SHP77 treated with DMSO at 0.1 percent for 48 hours (cell line): ENCODE measurements at places on chromosomes 1 and 21.
A peak's percentile ranks its signal among the peaks of the same experiment; 100 is the strongest.

GRCh38 chr1:37032660-37033354, 1.5 kb downstream of the GRIK3 start:
- DNase-seq, result no peak

DNA sequence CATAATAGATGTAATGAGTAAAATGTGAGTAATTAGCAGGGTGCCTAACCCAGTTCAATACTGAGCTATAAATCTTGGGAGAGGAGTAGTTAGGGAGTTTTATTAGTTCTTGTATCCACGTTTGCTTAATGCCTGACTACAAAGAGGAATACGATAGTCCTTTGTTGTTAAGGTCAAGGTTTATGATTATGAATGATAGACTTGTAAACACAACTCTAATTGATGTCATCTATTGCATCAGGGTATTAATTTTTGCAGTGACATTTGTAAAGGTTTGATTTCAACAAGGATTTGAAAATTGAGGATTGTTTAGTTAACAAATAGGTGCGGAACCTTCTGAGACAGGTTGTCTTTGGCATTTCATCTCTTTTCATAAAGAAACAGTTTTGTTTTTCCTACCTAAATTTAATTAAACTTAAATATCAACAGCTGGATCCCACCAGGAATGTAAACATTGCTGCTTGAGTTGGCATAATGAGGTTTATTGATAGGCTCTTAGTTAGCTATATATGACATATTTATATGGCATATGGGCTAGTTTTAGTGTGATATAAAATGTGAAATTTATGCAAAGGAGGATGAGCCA, 9.7 kb downstream of the SOAT1 start:
- DNase-seq, result peak; percentile 45

- no peak for DNase-seq
These were observed 77.5 kb upstream of the CSF3R start for GRCh38 chr1:36560177-36560576.

DNA sequence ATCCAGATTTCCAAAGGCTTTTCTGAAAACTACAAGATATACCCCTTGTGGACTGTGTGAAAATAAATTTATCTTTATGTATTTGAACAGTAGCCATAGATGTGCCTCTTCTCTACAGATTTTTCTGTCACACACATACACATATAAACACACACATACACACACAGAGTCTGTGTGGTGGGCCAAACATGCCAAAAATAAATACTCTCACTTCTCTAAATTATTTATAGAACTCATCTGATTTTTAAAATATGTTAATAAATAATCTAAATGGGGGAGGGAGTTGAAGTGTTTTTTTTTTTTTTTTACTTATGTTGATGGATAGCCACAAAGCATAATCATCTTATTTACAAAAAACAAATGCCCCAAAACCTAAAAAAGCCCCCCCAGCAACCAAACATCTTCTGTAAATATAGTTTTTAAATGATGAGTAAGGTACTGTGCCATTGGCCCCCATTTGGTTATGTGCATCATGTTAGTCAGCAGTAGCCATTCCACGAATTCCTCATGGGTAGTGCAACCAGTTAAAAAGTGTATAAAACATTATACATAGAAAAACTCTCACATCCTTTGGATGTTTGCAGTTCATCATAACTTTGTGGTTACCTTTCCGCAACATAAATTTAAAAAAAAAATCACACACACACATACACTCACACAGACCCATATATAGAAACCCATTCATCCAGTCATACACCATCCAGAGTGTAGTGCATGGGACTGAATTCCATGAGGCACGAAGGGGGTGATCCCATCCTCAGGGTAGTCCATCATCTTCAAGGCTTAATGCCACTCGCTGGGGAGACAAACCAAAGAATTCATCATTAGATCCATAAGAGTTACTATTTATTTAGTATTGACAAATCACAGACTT, 8.2 kb upstream of the MAGOH start:
- no peak for DNase-seq

- DNase-seq, result peak; percentile 16
These were observed 31.2 kb downstream of the CDCP2 start for GRCh38 chr1:54121482-54122134.

DNA sequence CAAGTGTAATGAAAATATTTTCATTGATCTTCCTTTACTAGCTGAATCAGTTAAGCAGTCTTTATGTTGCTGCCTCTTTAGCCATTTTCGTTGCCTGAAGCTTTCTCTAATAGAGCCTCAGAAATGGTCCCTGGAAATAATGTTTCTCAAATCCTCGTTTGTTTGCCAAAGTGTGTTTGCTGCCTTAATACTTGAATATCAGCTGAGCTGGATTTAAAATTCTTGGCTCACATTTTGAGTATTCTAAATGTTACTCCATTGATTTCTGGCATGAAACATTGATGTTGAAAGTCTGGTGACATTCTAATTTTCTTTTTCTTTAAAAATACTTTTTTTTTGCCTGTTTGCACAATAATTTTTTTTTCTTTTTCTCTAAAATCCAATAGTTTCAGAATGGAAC, 84.6 kb upstream of the SERBP1 start:
- no peak for DNase-seq

DNA sequence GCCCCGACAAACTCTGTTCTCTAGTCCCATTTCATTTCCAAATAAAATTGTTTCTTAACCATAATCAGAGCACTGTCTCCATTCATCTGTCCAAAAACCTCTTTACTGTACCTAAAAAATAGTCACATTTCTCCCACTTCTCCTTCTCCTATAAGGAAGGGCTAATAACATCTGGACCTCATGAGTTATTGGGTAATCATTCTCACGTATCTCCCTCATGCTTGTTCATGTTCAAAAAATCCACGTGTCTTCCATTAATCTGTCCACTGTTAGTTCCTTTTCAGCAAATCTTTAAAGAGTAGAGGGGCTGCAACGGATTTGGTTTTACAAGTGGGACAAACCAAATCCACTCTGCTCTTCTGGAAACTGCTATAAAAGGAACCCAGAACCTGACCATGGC, 1418.8 kb downstream of the MRPL39 start:
- no peak for DNase-seq

GRCh38 chr1:86750076-86750475, 45.7 kb downstream of the SH3GLB1 start:
- no peak for DNase-seq

DNA sequence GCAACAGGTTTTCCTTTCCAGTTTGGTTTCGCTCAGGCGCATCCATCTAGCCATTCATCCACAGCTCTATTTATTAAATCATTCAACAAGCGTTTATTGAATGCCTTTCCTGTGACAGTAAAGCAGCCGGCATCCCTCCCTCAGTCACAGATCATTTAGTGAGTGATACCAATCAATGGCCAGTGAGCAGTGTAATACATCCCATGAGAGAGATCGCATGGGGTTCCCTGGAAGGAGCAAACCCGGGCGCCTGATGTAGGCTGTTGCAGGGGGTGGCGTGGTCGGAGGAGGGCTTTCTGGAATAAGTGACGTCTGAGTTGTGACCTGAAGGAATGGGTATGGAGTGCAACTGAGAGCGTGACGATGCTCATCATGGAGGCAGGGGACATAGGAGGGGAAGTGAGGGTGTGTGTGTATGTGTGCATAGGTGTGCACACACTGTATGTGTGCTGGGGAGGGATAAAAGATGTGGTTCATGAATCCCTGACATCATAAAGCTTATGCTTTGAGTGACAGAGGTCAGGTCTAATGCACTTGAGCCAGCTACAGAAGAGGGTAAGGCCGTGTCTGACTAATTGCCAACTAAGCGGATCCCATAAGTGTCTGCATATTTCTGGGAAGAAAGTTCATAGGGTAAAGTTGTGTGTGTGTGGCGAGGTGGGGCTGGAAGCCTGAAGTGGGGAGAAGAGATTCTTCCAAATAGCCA, 6.6 kb downstream of the FCMR start:
- no peak for DNase-seq

DNA sequence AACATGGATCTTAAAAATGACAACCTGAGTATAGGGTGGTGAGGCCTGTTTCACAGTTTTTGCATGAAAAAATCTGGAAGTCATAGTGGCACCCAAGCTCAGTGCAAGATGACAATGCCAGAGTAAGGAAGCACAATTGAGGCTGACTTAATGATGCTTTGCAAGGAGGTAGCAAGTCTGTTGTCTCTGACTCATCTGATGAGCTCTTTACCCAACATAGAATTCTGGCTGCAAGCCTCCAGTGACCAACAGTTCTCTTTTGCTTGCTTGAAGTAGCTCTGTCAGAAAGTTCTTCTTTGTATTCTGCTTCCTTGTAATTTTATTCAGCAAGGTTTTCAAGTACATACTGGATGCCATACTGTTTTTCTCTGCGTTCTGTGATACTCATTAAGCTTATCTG, 117.1 kb downstream of the FOXD2 start:
- DNase-seq, result no peak

- DNase-seq, result no peak
These were observed 8.1 kb downstream of the F5 start for GRCh38 chr1:169577981-169578738.

GRCh38 chr1:114154963-114155322, 1.3 kb upstream of the SYT6 start:
- no peak for DNase-seq

DNA sequence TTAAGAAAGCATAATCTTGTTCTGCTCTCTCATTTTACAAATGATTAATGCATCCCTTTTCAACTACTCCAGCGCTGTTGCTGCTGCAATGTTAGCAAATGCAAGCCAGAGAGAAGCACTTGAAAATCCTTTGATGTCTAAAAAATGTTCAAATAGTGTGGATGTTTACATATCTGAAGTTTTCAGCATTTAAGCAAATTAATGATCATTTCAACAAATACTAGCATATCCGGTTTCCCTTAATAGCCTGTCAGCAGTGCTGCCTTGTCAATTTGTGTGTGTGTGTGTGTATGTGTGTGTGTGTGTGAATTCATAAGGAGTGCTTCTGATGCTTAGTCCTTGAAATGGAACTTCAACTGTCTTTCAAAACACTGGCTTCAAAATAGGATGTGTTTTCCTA, 48.1 kb upstream of the WNT2B start:
- DNase-seq, result no peak
